ENCODE measurements at places on chromosomes 7 and 10.
A peak's percentile ranks its signal among the peaks of the same experiment; 100 is the strongest.

DNA sequence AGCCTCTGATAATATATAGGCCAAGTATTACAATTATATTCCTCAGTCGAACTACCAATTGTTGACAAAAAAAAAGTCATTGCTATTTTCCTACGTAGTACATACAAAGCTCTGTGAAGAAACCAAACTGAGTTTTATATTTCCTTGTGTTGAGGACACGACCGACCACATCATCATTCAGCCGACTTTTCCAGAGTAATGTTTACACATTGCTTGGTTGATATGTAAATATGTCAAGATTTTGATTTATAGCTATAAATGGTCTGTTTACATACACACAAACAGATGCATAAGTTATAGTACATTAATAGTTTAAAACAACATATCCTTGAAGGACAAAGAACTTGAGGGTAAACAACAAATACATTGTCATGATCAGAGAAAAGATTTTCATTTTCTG lies 121.5 kb downstream of the CRPPA start:
- DNase-seq = no peak

DNA sequence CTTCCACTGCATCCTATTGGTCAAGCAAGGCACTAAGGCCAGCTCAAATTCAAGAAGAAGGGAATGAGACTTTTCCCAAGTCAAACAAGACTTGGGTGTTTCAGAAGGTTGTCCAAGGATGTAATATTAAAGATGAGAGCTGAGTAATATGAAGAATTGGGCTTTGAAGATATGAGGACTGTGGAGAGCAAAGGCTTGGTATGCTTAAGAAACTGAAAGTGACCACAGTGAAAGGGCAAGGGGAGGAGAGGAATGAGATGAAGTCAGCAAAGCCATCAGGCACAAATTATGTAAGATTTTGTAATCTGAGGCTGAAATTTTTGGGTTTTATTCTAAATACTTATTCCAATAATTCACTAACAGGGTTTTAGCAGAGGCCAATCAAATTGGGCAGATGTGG lies 38.6 kb upstream of the NPY start:
- no peak for DNase-seq

DNA sequence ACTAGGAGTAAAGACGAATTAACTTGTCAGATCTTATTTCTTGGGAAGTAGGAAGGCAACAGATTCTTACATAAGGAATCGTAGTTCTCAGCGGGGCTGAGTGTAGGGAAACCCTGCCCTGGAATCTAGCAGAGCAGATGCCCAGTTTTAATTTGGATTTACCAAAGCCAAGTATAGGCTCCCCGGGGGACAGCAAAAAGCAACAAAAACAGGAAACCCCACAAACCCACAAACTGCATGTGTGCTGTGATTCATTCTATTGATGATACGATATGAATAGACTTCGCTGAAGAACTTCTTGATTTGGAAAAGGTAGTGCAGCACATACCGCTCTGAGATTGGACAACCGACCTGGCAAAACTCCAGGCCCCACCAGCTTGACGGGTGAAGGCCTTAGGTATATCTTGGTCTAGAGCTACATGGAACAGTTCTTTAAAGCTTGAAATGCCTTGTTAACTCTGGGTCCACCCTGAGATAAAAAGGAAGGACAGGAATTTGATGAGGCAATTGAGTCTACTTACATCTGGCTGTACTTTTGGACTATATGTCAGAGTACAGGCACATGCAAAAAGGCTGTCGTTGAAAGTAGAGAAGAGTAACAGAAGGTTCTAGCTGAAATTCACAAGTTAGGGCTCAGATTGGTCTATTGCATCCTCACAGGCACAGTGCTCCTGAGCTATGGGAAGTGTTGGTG lies 49.1 kb downstream of the STRA8 start:
- DNase-seq = peak; percentile 21

- DNase-seq = no peak
Measured at GRCh38 chr10:124162774-124163354, 69.5 kb upstream of the CHST15 start.

GRCh38 chr7:134476044-134476443 lies 17.1 kb upstream of the AKR1B1 start:
- DNase-seq = no peak

GRCh38 chr10:110684800-110685446 lies 40.8 kb downstream of the RBM20 start:
- no peak for DNase-seq

DNA sequence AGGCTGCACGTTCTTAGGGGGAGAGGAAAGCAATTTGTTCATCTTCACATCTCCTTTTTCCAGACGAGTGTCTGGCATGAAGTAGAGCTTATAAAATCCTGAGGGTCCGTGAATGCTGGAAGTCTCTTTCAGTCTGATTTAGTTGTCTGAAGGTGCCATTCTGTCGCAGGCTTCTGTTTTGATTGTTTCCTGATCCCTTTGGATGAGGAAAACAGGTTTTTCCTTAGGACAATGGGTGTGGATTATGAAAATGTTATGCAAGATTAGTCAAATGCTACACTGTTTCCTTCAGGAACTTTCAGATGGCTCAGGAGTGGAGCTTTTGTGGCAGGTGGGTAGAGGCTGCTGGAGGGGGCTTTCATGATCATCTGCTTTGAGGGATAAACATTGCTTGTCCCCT lies at the start of gene ITPRID1:
ITPRID1 (plus strand) TSS at position 301 of the 400 bp plus-strand sequence. CDS start 38,935 bp downstream, outside the sequence.
- DNase-seq = no peak

GRCh38 chr10:62093863-62094291 lies 174.8 kb downstream of the RTKN2 start:
- no peak for DNase-seq

GRCh38 chr10:30002426-30003266 lies 56.7 kb downstream of the JCAD start:
- DNase-seq = peak; percentile 77

DNA sequence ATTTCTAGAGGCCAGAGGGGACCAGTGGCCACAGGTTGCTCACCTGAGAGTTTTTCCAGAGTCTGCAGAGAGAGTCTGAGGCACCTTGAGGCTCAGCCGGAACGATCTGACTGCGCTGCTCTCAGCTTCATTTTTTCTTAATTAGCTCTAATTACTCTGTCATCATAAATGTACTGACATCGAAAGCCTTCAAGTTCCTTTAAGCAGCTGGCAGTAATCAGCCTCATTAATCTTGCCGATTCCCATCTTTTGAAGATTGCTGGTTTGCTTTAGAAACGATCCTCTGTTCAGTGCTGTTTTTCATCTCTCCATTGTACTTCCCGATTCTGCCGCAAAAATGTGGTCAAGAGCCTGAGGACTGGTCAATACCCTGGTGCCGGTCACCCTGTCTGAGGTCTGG lies 454.7 kb downstream of the TYW1 start:
- no peak for DNase-seq

- DNase-seq = no peak
Measured at GRCh38 chr10:44193166-44193565, 191.7 kb downstream of the CXCL12 start.

- DNase-seq = no peak
Measured at GRCh38 chr10:27625452-27626211, 120.0 kb downstream of the MKX start.

DNA sequence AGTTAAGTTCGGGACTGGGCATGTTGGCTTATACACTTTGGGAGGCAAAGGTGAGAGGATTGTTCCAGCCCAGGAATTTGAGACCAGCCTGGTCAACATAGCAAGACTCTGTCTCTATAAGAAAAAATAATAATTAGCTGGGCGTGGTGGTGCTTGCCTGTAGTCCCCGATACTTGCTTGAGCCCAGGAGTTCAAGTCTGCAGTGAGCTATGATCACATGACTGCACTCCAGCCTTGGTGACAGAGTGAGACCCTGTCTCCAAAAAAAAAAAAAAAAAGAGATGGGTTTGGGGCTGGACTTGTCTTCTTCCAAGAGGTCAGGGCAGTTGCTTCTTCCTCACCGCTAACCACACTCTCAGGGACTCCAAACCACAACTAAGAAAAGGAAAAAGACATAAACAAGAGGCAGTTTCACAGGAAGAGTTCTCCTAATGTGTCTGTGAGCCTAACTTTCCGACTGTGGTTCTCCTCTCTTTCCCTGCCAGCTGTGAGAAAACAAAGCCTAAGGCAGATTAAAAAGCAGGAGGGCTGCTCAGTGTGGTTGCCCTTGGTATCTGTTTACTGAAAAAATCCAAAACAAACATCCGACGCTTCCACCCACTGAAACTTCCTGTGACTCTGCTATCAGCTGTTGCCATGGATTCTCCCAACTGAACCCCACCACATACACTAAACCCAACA lies 2.4 kb upstream of the SERPINE1 start:
- no peak for DNase-seq

DNA sequence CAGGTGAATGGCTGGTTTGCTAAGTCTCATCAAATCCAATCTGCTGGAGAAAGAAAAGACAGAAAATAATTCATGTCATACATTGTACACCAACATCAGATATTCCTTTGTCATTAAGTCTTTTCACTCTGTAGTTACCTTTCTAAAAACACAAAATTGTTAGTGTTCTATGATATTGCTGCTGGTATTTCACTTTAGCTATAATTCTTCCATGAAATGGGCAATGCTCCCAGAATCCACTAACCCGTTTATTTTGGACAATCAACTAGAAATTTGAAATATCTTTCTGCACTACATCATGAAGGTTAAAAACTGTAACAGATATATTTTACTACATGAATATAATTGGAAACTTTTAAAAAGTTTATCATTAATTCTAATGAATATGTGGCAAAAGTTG lies 181.3 kb downstream of the C7orf25 start:
- no peak for DNase-seq

GRCh38 chr7:30225863-30226613 lies 58.4 kb upstream of the ZNRF2 start:
- peak; percentile 25 for DNase-seq

GRCh38 chr10:7484456-7485243 lies 73.8 kb upstream of the SFMBT2 start:
- peak; percentile 69 for DNase-seq

DNA sequence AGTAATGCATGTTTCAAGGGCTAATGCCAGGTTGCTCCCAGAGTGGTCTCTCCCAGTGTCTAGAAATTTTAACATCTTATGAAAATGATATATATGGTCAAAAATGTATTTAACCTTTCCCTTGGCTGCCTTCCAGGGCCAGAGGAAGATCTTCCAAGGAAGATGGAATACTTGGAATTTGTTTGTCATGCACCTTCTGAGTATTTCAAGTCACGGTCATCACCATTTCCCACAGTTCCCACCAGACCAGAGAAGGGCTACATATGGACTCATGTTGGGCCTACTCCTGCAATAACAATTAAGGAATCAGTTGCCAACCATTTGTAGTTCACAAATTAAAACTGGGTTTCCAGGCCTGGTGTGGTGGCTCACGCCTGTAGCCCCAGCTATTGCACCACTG lies 9.0 kb downstream of the GATAD1 start:
- no peak for DNase-seq
